Thoracic aorta (tissue), 2 donors: ENCODE measurements at places on chromosomes 12 and 14.

- no peak for DNase-seq
Measured at GRCh38 chr12:43540470-43540869, 11.5 kb downstream of the ADAMTS20 start.

- DNase-seq: no peak
Measured at GRCh38 chr12:102197789-102198188, at the start of gene PMCH. Gene PMCH, minus strand, starts transcription at chr12:102197833. Its CDS starts 63 bp downstream, at chr12:102197770.

DNA sequence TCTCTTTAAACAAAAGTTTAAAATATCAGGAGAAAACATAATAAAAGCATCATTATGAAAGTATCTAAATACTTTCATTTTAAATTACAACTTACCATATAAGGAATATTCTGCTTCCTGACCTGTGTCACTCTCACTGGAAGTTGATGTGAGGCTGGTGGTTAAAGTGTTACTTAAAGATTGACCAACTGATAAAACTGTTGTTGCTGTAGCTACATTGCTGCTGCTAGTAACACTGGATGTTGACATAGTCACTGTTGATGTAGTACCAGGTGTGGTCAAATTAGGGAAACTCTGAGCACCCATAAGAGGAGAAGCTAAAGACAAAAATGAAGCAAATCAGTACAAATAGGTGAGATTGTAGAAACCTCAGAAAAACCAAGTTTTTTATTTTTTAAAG, 79.9 kb downstream of the HECTD1 start:
- DNase-seq: no peak

DNA sequence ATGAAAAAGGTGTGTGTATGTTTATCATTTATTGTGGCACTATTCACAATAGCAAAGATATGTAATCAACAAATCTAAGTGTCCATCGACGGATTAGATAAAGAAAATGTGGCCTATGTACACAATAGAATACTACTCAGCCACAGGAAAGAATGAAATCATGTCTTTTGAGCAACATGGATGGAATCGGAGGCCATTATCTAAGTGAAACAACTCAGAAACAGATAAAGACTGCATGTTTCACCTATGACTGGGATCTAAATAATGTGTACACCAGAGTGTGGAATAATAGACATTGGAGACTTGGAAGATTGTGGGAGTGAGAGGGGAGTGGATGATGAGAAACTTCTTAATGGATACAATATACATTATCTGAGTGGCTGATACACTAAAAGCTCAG, 44.0 kb downstream of the CCER1 start:
- DNase-seq: no peak

GRCh38 chr14:103194256-103195045, 71.2 kb downstream of the TNFAIP2 start:
- DNase-seq: no peak

DNA sequence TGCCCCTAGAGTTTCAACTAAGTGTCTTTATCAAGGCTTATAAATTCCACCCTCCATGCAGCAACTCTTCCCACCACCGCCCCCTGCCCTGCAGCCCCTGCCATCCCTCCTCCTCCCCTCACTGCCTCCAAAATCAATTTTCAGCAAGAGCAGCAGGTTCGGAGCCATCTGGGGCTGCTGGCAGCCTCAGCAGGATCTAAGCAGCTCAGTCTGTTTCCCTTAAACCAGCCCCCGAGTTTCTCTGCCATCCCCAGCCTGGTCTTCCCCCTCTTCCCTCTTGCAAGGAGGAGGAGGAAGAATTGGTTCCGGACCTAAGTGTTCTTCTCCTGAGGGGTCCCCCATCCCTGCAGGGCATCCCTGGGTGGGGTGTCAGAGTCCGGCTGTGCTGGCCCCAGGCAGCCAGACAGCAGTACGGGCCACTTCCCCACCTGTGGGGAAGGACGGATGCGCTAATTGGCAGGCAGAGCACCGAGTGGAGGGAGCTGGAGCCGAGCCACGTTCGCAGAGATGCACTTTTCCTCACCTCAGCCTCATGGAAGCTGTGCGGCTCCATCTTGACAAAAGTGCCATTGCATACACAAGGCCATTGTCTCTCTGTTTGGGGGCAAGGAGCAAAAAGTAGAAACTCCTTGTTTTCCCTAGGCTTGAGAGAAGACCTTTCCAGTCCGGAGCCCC, 189.3 kb downstream of the KCNA5 start:
- no peak for DNase-seq

- DNase-seq: no peak
Measured at GRCh38 chr12:57027805-57028153, 11.4 kb upstream of the TAC3 start.

DNA sequence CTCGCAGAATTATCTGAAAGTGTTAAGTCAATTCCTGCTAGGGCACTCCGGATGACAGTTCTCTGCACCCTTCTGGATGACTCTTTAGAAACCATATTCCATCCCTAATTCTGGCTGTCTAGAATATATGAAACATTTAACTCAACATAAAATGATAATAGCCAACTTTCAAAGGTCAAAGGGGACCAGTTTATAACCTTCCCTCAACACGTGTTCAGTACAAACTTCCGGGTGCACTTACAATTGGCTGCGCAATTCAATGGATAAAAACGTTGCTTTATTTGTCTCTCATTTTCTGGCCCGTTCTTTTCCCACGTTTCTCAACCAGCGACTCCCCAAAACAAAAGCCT, 1.3 kb downstream of the SBNO1 start:
- DNase-seq: no peak

- no peak for DNase-seq
Measured at GRCh38 chr14:51862176-51862796, 1.9 kb downstream of the GNG2 start.
